ENCODE measurements at places on chromosomes 12 and 14. TPM values are rescaled to one million over a fixed set of nuclear protein-coding genes. Genes with fewer than 3 reads are reported as not detected.

DNA sequence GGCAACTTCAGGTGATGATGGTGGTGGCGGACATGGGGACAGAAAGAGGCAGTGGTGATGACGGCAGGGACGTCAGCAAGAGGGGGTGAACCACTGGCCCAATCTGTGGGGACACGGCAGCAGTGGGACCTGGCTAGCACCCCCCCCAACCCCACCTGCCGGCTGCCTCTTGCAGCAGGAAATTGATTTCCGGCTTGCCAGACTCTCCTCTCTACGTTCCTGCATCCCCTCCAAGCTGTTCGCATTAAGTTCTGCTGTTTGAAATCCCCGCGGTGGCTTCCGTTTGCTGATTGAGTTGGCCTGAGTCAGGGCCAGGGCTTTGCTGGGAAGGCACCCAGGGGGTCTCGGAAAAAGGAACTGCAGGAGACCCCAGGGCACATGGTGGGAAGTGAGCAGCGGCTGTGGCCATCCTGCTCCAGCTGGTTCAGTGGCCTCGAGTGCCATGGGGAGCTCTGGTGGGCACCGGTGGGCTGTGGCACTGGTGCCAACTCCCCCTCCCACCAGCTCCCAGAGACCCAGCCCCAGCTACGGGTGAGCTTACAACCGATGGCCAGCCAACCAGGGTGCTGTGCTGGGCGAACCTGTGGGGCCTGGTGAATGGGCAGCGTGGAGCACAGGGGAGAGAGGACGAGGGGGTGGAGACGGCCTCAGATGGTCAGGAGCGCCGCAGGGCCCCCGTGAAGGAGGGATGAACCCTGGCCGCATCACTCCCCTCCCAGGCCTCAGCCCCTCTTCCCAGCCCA, 14.6 kb upstream of the NUDT14 start:
- DNase-seq: no peak

DNA sequence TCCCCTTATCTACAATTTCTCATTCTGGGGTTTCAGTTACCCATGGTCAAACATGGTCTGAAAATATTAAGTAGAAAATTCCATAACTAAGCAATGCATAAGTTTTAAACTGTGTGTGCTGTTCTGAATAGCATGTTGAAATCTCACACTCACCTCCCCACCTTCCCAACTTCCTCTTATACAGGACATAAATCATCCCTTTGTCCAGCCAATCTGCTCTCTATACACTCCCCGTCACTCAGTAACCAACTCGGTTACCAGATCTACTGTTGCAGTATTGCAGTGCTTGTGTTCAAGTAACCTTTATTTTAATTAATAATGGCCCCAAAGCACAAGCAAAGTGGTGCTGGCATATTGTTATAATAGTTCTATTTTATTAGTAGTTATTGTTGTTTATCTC, 420.5 kb downstream of the GXYLT1 start:
- DNase-seq: no peak

DNA sequence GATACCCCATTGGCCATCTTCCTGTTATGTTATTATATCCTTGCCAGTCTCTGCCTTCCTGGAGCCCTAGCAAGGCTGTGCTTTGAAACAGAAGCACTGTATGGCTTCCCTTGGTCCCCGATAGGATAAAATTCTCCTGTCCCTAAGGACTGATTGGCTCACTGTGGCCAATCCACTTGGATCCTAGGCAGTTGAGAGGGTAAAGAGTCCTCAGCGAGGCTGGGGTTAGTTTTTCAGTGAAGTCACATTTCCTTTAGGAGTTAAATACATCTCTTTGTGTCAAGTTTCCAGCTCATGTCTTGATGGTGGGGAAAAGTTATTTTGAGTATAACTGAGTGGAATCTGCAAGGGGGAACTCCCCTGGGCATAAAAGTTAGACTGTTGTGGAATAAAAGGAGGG, 7.3 kb downstream of the AACS start:
- DNase-seq: no peak

DNA sequence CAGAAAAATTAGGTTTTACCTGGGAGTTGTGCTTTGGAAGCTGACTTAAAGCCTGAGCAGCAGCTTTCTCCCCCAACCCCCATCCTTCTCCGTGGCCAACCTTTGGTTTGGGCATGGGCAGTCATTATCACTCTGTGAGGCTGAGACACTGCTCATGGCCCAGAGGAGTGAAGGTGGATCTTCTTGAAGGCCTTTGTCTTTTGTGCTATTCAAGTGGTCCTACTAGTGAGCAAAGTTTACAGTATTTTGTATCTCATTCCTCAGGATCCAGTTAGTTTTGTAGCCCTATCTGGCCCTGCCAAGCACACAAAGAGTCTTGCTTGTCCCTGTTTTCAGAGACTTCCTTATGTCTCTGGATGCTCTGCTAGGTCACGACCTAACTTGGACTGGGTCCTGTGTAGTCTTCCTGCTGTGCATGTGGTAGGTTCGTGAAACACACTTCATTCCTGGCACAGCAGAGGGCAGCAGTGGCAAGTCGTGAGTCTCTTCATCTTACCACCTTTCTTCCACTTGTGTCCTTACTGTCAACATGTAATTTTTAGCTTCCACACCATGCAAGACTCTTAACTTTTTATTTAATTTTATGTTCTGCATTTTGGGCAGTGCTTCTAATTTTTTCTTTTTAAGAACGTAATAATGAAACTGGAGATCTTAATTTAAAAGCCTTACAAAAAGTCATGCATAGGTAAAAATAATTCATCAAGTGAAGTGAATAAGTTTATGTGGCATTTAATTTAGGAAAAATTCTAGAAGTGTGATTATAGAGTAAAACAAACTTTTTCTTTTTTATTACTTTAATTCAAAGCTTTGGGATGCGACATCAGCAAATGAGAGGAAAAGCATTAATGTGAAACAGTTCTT, 53.7 kb downstream of the APAF1 start:
- peak; percentile 51 for DNase-seq

- no peak for DNase-seq
These were observed 131.9 kb upstream of the CPM start for GRCh38 chr12:69064734-69065443.

DNA sequence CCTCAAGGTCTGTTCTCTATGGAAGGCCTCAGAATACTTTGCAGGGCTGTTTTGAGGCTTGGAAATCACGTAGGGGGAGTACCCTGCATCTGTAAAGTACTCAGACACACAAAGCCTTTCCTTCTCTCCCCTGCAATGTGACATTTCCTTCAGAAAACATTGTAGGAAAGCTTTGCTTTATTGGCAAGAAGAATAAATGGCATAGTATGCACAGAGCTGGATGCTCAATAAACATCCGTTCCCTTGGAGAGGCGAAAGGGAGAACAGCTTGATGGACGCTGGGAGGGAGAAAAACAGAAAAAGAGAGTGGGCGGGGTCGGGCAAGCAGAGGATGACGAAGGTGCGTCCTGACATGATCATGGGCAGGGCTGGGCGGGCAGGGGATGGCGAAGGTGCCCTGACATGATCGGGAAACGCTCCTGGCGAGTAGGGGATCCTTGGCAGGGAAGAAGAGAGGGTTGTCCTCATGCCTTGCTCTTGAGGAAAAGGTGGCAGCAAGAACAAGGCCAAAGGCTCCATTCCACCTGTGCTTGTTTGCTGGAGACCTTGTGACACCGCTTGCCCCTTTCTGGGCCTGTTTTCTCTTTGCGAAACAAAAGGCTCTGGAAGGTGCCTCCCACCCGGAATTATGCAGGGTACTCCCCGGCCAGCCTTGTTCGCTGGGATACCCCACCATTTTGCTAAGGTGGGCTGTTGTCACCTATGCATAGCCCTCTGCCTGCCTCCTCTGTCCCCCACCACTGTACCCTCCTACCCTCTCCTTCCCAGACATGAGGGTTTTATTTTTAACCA, 21.1 kb downstream of the IRF2BPL start:
- no peak for DNase-seq

LGMN gene
- polyA plus RNA-seq: 89.2 TPM

TMBIM4 gene
- 115 TPM for polyA plus RNA-seq
